ENCODE measurements at places on chromosomes 4 and X.

DNA sequence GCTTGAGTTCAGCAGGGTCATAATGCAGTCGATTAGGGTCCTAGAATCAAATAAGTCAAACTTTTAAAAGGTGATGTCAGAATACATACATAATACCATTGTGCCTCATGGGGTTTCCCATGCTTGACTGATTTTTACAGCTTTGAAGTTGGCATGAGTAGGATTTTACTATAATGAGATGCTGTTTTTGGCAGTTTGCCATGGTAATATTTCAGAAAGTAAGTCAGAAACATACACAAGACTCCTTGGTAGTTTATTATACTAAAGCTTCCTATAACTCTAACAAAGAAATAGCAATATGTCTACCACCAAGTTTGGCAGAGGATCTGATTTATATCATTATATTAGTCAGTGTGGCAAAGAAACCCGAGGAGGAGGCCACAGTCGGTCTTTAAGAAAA lies 45.2 kb downstream of the PHKA2 start:
- peak; percentile 11 for DNase-seq

DNA sequence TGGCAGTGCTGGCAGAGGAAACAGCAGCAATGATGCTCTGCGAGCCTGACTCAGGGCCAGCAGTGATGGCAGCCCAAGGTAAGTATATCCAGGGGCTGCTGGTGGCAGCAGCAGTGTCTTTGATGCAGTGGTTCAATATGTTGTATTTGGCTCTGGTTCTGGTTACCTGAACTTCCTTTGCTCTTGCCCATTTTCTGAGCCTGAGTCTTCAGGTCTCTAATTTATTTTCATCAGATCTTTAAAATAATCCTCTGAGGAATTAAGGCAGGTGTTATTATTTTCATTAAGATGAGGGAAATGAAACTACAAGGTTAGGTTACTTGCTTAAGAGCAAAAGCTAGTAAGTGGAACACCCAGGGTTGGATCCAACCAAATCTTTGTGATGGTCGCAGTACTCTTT lies 102.8 kb upstream of the BMP2K start:
- no peak for DNase-seq

DNA sequence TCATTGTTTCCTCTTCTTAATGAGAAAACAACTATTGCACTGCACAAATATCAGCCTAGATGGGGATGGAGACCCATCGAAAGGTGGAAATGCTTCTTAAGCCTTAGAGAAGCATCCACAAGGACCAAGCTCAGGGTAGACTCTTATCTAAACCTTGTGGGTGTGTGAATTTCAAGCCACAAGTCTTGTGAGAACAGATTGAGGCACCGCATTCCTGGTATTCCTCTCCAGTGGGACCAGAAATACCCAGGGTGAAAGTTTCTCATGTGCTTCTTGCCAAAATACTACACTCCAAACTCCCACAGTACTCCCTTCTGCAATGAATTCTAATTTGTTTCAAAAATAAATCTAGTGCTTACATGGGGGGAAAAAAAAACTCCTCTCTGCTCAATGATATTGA lies 375.6 kb downstream of the PDGFC start:
- peak; percentile 62 for DNase-seq

DNA sequence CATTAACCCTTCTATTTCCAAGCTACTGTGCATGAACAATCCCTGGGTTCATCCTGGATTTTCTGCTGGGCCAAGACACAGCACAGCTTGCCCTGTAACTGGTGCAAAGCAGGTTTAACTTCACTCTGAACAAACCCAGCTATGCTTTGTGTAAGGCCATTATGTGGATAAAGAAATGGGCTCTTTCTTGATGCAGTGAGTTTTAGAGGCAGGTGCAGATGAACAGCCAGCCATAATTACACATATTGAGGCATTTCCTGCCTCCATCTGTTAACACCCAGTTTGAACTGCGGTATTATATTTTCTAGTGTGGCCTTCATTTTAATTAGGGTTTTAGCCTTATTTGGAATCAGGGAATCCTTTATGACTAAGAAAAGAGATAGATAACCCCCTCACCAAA lies 68.7 kb upstream of the ARX start:
- no peak for DNase-seq

DNA sequence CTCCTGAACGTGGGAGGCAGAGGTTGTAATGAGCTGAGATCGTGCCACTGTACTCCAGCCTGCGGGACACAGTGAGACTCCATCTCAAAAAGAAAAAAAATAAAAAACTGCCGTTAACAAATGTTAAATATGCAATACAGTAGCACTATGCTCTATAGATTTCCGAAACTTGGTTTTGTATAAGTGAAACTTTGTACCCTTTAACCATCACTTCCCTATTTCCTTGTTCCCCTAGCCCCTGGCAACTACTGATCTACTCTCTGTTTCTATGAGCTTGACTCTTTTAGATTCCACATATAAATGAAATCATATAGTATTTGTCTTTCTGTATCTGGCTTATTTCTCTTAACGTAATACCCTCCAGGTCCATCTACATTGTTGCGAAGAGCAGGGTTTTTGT lies 74.1 kb downstream of the TAB3 start:
- no peak for DNase-seq

- no peak for DNase-seq
Measured at GRCh38 chr4:89365776-89366175, 58.2 kb upstream of the GPRIN3 start.

GRCh38 chr4:165709973-165710526 lies 163.0 kb upstream of the TLL1 start:
- no peak for DNase-seq

- peak; percentile 42 for DNase-seq
Measured at GRCh38 chr4:138751309-138751708, 264.3 kb upstream of the NOCT start.

- no peak for DNase-seq
Measured at GRCh38 chr4:139768896-139769295, 103.3 kb downstream of the MGST2 start.

DNA sequence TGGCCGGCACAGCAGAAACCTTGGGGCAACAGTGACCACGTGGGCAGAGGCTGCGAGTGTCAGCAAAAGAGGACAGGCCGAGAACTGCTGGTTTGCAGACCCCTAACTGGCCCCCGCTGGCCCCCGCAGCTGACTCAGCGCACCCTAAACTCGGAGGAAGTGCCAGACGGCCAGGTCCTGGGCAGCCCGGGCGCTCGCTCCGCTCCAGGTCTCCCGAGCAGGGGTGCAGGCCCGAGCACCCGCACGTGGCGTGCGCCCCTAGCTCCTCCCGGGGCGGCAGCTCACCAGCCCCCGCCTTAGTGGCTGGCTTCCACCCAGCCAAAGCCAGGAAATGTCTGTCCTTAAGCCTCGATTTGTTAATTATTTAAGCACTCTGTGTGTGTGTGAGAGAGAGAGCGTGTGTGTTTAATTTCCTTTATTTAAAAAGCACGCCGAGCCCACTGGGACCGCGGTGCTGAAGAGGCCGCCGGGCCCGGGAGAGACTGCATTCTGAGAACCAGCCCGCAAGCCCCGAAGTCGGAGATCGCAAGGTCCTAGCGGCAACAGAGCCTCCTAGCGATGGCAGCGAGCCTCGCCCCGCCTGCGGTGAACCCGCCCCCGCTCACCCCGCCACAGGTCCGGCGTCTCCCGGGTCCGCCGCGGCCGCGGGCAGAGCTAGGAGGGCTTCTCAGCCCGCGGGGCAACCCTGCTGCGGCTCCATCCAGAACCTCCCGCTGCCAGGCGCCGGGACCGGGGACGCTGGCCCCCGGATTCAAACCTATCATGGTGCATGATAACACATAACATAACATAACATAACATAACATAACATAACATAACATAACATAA lies 45.9 kb upstream of the CDKN2AIP start:
- DNase-seq, result peak; percentile 80

DNA sequence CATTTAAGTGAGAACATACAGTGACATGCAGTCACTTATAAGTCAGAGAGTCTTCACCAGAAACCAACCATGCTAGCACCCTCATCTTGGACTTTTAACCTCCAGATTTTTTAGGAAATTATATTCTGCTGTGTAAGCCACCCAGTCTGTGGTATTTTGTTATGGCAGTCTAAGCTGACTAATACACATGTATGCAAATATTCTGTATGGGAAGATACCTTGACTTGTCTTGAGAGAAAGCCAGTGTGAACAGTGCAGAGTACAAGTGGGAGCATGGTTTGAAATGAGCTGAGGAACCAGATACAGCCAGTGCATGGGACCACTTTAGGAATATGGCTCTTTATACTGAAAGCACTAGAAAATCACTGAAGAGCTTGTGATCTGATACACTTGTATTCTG lies 110.4 kb upstream of the MAP9 start:
- DNase-seq, result no peak

DNA sequence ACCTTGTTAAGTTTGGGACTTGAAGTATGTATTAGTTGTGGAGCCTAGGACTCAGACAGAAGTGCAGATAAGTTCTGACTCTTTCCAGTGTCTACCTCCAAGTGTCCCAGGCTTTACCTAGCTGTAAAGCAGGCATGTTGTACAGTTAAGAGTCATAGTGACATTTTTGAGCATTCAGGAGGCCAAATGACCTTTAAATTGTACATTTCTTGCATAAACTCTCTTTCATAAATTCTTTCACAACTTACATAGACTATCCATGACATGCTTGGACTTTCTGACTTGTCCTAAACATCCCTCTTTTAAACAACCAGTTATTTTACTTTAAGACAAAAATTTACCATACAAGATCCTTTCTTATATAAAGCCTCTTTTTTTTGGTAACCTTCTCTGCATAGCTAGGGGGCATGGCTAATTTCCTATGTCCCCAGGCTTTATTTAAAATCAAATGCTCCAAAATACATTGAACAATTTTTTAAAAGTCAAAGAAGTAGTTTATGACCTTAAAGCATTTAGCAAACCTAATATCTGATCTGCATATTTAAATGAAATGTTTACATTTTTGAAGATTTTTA lies 40.1 kb upstream of the UGT8 start:
- no peak for DNase-seq

GRCh38 chr4:26964994-26965393 lies 104.4 kb downstream of the STIM2 start:
- no peak for DNase-seq

DNA sequence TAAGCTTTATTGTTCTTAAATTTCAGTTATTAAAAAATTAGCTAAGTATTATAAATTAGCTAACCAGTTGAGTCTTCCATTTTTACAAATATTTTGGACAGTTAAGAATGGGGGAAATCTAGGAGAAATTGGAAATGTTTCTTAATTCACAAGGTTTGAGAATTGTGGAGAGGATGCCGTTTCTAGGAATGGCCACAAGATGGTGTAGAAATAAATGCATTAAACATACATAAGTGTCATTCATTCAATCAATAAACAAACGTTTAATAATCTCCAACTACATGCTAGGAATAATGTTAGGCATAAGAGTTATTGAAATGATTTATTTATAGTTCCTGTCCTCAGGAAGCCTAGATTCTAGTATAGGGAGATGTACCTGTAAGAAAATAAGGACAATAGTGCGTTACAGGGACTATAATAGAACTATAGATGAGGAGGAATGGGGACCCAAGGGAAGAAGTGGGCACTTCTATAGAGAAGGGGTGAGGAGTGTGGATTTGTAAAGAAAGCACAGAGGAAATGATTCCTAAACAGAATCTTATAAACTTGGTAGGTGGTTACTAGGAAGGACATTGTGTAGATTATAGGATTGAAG lies 195.7 kb upstream of the ANK2 start:
- peak; percentile 5 for DNase-seq

DNA sequence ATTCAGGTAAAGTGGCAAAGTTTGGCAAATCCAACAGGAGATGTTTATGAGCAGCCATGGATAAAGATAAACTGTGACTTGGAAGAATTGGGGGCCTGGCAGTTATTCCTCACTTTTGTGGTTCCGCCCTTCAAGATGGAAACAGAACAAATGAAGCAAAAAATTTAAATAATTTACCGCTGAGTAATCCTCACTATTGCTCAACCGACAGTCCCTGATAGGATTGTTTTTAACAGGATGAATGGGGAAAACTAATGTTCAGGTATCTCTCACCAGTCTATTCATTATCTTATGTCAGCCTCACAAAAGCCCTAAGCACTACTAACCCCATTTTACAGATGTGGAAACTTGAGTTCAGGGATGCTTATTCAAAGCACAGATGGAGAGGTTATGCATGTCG lies 90.8 kb downstream of the FNIP2 start:
- peak; percentile 61 for DNase-seq

DNA sequence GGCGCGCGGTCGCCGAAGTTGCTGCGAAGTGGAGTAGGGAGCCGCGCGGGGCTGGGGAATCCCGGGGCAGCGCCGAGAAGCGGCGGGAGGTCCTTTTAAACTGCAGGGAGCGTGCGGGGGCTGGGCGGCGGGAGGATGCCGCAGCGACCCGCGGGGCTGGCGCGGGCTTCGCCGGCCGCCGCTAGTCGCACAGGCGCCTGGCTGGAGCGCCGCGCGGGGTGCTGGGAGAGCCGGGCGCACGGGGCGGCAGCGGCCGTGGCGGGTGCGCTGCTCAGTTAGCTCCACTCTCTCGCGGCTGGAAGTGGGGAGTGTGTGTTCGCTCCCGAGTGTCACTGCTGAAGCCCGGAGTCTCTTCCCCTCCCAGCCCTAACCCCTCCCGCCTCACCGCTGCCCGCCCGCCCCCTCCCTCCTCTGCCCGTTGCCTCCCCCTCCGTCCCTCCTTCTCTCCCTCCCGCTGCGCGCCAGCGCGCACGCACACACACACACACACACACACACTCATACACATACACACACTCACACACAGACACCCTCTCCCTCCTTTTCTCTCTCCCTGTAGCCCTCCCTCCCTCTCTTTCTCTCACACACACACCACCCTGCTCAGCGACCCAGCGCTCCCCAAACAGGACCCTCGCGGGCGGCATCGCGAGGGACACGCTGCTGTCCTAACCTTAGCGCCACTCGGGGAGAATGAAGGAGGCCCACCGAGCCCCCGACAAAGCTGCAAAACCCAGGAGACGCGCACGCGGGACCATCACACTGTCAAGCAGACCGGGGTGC lies at the start of gene NDNF:
Gene NDNF, minus strand, starts transcription at position 312 of the 780 bp plus-strand sequence. CDS start 26,698 bp downstream, outside the sequence.
- DNase-seq, result peak; percentile 36

GRCh38 chr4:138404251-138404650 lies 162.1 kb upstream of the SLC7A11 start:
- no peak for DNase-seq

DNA sequence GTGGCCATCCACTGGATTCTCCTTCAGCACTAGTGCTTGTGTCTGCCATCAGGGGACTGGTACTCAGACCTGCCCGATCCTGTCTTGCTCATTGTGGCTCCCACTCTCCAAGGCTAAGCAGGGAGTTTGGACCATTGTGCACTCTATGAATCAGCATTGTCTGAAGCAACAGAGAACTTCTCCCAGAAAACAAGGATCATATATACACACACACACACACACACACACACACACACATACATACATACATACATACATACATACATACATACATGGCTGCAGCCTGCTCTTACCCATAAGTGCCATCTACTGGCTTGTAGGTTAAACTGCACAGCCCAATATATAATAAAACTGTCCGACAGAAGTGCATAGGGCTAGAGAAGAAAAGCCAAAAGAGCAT lies 345.3 kb upstream of the LCORL start:
- peak; percentile 31 for DNase-seq

Data from iris pigment epithelial cell (primary cell).